ENCODE measurements at places on chromosomes 5 and 9.

DNA sequence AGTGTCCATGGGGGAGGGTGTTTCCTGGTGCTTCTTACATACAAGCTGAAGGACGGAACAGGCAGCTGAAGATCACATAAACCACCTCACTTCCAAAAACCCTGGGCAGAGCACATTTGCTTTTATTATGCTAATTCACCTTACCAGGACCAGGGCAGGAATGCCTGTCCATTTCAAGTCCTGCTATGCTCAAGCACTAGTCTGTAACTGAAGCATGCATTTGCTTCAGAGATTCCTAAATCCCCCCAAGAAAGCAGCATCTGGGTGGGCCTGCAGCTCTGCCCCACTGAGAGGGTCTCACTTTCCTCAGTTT is 9.4 kb upstream of the NACC2 start:
- DNase-seq = no peak

- no peak for DNase-seq
Measured at GRCh38 chr5:143484601-143485000, 81.1 kb upstream of the NR3C1 start.

DNA sequence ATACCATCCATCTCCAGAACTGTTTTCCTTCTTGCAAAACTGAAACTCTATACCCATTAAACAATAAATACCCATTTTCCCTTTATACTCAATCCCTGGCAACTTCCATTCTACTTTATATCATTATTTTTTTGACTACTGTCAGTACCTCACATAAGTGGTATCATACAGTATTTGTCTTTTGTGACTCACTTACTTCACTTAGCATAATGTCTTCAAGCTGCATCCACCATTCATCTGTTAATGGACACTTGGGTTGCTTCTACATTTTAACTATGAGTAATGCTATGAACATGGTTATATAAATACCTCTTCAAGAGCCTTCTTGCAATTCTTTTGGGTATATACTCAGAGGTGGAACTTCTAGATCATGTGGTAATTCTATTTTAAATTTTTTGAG is 11.6 kb upstream of the TYRP1 start:
- DNase-seq = no peak

GRCh38 chr9:91141407-91141965 is 220.2 kb downstream of the AUH start:
- no peak for DNase-seq

DNA sequence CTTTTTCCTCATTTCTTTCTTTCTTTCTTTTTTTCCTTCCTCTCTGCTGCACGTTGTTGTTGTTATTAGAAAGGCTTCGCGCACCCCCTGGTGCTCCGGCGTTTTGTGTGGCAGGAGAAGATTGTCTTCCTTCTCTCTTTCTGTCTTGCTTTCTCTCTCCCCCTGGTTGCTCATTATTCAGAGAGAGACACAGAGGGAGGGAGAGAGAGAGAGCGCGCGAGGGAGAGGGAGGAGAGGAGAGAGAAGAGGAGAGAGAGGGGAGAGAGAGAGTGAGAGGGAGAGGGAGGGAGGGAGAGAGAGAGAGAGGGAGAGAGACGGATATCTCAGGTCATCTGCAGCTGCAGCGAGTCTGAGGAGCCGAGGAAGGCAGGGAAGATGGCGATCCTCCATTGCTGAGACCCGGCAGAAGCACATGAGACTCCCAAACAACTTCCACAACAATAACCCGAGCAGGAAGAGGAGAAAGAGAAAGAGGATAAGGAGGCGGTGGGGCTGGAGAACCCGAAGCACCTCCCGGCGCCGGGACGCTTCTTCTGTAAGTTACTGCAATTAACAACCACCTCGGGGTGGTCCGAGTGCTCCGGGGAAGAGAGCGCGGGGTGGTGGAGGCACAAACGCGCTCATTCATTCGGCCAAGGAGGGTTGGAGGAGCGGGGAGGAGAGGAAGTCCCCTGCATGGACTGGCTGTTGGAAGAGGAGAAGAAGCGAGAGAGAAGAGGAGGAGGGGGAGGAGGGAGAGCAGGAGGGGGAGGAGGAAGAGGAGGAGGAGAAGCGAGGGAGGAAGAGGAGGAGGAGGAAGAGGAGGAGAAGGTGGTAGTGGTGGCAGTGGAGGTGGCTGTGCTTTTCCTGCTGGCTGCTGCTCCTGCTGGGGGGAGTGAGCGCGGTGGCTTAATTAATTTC is at the start of gene ZNF462:
Gene ZNF462, plus strand, starts transcription at position 346 of the 900 bp plus-strand sequence. CDS start 60,218 bp downstream, outside the sequence.
- no peak for DNase-seq

DNA sequence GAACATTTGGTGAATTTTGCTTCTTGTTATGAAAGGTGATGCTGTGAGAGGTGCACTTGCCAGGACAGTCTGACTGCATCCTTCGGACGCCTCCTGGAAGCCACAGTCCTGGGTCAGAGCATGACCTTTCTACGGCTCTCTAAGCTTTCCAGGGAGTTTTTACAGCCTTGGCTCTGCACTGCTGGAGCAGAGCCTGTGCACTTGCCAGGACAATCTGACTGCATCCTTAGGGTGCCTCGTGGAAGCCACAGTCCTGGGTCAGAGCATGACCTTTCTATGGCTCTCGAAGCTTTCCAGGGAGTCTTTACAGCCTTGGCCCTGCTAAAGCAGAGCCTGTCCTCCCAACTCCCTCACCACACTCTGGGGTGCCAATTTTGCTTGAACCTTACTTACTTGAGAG is 49.6 kb downstream of the CCDC180 start:
- DNase-seq = no peak

DNA sequence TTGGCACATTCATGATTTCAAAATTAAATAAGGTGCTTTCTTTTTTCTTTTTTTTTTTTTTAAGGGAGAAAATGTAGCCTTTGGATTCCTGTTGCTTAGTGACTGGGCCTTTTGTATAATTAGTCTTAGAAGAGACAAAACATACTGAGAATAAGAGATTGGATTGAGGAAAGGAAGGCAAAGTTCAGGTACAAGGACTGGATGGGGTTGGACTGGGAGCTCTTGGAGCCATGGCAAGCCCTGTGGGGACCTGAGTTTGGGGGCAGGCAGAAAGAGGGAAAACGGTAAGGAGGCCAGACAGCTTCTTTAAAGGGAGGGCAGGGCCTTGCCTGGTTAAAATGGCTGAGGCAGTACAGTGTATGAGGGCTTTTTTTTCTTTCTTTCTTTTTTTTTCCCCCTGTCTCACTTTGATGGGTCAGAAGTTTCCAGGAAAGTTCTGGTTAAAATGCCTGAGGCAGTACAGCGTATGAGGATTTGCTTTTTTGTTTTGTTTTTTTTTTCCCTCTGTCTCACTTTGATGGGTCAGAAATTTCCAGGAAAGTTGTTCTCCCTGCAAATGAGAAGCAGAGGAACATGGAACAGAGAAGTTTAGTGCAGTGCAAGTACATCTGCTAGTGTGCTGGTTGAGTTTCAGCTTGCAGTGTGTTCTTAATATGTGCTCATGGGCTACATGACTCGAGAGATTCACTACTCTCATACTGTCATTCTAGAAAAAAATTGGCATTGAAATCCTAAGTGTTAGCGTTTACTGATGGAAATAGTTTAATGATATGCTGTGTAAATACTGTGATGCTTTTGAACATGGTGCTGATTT is 16.8 kb downstream of the SNX18 start:
- no peak for DNase-seq

DNA sequence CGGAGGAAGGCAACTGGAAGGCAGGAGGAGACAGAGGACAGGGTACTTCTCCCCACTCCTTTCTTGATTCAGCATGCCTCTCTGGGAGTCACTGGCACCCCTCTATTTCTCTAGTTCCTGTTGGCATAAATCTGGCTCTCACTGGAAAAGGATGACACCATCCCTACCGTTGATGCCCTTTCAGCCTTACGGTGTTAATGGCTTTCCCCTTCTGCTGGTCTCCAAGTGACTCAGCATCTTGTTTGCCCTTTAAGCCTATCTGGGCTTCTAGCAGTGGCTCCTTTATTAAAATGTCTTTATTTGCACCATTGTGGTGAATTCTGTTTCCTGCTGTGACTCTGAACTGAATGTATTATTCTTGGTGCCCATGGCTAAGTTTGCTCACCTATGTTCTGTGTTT is 227.3 kb upstream of the GLRA1 start:
- no peak for DNase-seq

Data from esophagus squamous epithelium (tissue), 5 donors.